NCI-H187 treated with DMSO at 0.1 percent for 48 hours (cell line): ENCODE measurements at places on chromosomes 7 and 10.

GRCh38 chr7:21763818-21764217, 181.9 kb downstream of the CDCA7L start:
- DNase-seq = no peak

DNA sequence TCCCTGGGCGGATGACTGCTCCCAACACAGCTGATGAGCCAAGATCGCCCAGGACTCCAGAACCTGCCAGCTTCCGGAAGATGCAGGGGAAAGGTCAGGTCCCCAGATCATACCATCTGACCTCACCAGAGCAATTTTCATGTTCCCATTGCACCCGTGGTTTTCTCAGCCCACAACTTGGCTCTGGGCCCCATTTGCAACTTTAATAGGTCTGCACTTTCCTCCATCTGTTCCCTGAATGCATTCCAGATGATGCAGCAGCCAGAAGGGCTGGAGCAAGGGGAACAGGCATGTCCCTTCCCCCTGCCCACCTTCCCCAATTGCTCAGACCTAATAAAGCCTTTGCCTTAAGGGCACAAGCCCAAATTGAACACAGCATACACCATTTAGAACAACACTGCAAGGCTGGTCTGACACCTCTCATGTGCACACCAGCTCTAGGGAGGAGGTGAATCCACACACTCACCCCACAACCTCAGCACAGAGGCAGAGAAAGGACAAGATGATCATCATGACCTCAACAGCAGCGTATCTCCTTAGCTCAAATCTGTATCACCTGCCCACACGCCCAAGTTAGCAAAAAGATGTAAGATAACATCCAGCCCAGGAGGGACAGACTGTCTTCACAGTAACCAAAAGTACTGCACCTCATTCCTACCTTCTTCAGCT, 87.5 kb downstream of the PLXNA4 start:
- DNase-seq = no peak

GRCh38 chr7:132181371-132181770, 394.9 kb downstream of the PLXNA4 start:
- no peak for DNase-seq

DNA sequence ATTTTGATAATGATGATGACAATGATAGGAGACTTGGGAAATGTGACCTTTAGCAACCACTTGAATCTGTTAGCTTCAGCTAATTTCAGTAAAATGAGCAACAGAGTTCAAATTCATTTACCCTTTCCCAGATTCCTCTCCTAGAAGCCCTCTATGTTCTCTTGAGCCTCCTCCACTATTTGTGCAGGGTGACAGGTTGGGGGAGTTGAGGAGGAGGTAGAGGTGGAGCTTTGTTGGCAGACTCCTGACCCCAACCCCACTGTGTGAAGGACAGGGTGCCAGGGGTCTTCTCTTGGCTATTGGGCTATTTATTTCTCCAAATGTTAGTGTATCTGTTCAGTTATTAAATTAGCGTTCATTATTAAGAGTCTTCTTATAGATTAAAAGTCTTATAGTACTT, 422.3 kb downstream of the GFRA1 start:
- no peak for DNase-seq

DNA sequence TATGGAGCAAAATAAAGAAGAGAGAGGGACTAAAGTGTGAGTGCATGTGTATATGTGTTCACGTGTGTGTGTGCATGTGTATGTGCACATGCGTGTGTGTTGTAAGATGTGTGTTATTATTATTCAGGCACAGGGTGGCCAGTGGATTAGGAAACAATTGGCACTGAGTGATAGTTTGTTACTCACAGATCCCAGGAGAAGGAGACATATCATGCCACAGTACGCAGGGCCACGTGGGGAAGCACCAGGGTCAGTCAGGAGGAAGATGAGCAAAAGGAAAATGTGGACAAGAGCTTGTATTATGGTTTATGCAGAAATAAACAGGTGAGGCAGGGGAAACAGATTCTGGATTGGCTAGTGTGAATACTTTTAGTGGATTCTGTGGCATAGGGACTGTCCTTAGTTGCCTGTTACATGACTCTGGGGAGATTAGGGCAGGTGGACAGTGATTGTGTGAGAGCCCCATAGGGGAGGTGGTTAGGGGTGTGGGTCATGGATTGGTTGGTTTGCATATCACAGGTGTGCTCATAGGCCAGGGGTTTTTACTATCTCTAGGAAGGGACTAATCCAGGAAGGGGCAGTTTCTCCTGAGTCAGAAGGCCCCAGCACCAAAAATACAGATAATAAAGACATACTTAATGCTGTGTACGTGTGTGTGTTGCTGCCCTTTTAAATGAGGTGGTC, 90.0 kb downstream of the PLXDC2 start:
- DNase-seq = no peak

DNA sequence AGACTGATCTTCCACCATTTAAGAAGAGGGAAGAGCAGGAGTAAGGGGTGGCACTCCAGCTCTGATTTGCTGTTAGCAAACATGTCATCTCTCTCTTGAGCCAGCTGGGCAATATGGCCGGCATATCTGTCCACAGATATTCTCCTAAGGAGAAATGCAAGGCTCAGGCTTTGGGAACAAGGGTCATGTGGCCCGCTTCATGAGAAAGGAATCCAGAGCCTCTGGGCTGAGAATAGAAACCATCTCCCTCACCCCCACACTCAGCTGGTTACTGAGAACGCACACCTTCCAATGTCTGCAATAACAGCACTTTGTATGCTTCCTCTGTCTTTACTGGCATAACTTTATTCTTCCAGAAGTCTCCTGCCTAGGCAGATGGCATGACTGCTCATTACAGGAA, 171.2 kb downstream of the ELMO1 start:
- no peak for DNase-seq
